ENCODE measurements at places on chromosomes 3 and 15.
A peak's percentile ranks its signal among the peaks of the same experiment; 100 is the strongest.

DNA sequence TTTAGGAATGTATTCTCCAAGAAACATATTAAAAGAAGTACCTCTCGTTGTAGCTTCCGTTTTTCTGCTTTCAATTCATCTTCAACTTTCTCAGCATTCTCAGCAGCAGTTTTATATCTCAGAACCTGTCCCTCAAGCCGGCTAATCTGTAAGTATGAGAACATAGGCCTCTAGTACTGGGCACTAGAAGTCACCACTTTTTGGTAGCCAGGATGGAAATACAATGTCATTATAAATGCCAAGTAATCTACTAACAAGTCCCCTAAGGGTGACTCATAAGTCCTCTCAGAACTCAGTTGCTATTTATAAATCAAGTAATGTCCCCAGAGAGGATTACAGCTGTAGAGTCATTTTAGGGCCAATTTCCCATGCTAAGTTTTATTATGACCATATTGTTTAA, 61.1 kb downstream of the MLH1 start:
- DNase-seq, result no peak

- no peak for DNase-seq
These were observed 9.3 kb downstream of the RAB7A start for GRCh38 chr3:128735287-128735686.

- peak; percentile 72 for DNase-seq
These were observed 27.0 kb upstream of the POLG start for GRCh38 chr15:89361451-89362202.

DNA sequence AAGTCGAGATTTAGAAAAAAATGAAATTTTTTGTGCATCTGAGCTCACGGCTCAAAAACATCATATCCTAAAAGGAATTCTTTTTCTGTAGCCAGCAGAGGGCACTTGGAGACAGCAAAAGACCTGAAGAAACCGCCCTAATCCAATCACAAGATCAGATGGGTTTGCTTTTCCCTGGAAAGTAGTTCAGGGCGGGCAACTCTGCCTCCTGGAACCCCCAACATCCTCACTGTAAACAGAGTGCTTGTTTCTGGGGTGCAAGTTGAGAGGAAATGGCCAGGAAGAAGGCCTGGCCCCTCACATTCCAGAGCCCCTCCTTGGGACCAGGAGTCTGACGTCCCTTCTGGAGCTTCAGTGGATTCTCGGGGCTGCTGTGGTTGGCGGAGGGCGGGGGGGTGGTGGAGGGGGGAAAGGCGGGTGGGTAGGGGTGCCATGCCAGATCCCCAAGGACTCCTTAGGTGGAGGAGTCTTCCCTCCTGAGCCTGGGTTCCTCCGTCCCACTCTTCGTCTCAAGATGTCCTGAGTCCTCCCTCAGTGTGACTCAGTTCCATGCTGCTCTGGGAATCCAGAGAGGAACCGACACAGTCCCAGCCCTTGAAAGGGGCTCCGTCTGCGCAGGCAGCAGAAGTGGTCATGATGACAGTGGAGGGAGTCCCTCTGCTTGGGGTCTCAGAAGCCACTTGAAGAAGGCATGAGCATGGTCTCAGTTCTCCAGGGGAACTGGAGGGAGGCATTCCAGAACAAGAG, 35.9 kb downstream of the CCK start:
- no peak for DNase-seq

GRCh38 chr3:144178607-144179006, 207.0 kb downstream of the DIPK2A start:
- DNase-seq, result no peak

- no peak for DNase-seq
These were observed 790 bp downstream of the PARP14 start for GRCh38 chr3:122681284-122681973.

DNA sequence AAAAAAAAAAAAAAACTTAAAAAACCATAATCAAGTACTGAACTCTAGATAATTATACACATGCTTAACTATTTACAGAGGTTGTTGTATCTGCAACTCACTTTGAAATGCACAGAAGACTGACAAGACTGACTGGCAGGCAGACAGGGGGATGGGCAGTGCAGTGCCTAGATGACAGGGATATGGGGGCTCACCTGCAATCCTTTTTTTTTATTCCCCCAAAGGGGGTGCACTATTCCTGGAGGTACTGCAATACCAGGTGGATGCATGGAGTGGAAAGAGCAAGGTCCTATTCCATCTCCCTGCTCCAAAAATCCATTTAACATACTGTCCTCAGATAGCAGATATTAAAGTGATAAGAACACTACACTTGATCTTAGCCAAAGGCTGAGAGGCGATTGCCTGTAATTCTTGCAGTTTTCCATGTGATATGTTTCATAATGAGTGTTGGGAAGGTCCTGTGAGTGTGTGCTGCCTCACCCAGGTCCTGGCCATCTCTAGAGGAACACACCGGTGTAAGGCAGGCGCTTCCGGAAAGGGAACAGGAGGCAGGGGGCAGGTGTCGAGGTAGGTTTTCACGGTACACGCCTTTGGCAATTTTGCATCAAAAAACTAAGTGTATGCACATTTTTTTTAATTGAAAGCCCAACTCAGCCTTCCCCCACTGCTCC, 22.7 kb downstream of the SEC61A1 start:
- DNase-seq, result no peak

DNA sequence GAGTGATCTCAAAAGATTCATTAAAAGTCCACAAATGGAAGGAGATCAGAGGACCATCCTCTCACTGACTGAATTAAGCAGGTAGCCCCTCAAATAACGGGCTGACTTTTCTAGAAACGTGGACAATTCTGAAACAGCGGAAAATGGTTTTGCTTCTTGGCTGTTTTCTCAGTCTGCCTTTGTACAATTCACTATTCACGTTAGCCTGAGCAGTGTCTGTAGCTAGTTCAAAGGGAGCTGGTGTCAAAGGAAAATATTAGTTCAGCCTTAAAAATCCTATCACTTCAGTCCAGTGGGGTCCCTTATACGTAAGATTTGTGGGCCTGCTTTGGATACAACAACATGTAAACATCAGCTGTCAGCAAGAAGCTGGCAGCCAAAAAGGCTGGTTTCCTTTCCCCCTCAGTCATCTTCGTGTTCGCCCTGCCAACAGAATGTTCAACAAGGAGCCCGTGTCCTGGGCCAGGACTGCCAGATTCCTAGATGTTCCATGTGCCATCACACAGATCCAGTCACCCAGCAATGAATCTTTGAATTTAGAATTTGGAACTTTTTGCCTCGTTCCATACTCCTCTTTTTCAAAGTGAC, 19.3 kb downstream of the LMCD1 start:
- DNase-seq, result no peak
